ENCODE measurements at places on chromosomes 6 and 20.

DNA sequence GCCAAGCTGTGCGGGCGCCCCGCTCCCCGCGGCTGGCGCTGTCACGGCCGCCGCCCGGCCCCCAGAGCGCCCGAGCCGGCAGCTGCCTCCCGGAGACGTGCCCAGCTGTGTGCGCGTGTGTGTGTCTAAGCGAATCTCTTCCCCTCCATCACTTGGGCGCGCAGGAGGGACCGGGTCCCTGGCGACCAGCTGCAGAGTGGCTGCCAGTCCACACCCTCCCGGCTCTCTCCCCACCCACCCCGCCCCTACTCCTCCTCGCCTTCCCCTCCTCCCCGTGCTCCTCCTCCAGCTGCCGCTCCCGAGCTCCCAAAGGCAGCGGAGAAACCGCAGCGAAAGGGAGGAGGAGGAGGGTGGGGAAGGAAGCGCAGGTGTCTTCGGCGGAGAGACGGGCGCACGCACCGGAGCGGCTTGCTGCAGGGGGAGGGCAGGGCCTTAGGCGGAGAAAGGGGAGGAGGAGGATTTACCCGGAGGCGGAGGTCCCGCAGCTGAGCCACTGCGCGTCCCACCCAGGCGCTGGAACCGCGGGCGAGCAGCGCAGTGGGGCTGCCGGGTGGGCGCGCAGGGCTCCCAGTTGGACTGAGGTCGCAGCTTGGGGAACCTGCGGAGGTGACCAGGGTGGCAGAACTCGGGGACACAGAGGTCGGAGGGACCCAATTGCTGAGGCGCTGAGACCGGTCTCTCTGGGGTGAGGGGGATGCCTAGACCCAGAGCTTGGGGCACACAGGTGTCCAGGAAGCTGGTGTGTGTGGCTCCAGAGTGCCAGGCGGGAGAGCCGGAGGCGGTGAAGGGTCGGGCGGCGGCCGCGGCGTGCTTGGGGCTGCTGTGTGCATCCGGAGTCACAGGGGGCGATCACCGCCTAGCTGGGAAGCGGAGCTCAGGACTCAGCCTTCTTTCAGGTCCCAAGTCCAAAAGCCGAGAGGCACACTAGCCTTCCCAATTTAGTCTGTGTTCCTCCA lies at the start of gene HS3ST5:
TSS of gene HS3ST5 (minus strand) at position 198 of the 956 bp plus-strand sequence. CDS start 280,178 bp downstream, outside the sequence.
- DNase-seq = no peak

DNA sequence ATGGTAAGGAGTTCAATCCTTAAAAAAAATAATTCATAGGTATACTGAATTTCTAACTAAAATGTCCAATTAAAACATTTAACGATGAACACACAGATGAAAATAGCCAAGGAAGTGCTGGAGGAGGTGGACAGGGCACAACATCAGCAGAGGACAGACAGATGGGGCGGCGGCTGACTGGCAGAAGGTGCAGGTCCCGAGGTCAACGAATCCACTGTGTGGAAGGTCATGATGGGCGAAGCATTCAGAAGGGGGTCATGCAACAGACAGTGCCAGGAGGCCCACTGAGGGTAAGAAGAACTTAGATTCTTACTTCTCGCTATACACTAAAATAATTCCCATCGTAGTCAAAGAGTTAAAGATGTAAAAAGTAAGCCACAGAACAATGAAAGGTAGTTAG lies 34.2 kb upstream of the FRMD1 start:
- DNase-seq = no peak

GRCh38 chr20:42442716-42443115 lies 747.0 kb downstream of the PTPRT start:
- no peak for DNase-seq

DNA sequence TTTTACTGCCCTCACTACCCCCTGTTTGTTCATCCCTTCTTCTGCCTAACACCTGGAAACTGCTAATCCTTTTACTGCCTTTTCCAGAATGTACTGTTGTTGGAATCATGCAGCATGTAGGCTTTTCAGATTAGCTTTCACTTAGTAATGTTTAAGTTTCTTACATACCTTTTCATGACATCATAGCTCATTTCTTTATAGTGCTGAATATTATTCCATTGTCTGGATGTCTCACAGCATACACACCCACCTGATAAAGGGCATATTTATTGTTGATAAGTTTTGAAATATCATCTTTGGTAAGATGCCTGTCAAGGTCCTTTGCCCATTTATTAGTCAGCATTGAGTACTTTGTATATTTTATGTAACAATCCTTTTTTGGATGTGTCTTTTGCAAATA lies 588.2 kb upstream of the NRSN1 start:
- DNase-seq = no peak

DNA sequence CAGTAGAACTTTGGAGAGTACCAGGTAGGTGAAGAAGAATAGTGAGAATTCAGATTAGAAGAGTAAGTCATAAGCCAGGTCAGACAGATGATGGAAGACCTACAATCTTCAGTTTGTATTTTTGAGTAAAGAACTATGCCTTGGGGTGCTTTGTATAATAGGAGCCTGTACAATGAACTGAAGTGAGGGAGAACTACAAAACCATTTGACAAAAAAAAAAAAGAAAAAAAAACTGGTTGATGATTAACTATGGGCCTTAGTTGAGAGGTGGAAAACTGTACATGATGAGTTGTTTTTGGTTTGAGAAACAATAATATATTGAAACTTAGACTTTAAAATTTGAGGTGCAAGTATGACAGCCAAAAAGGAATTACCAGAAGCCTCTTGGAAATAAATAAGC lies 25.7 kb downstream of the VTA1 start:
- DNase-seq = no peak

- DNase-seq = no peak
These were observed 8.5 kb downstream of the TPD52L2 start for GRCh38 chr20:63873477-63873971.

- no peak for DNase-seq
These were observed 27.9 kb downstream of the JPH2 start for GRCh38 chr20:44159125-44159524.

DNA sequence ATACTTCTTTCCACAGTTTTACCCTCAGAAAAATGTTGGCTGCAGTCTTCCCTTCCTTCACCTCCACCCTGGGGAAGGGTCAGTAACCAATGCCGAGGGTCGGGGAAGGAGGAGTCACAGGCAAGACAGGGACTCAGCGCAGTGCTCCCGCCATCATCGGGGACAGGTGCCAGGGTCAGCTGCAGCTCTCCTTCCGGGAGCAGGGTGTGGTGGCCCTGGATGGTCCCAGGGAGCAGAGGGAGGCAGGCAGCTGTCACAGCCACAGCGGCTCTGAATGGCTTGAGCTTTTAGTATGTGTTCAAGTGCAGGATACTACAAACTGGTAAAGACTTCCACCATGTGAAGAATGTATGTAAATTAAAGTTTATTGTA lies 26.0 kb upstream of the PI16 start:
- DNase-seq = no peak

Data from coronary artery (tissue), 2 donors.